ENCODE measurements at places on chromosomes 3 and 15.

DNA sequence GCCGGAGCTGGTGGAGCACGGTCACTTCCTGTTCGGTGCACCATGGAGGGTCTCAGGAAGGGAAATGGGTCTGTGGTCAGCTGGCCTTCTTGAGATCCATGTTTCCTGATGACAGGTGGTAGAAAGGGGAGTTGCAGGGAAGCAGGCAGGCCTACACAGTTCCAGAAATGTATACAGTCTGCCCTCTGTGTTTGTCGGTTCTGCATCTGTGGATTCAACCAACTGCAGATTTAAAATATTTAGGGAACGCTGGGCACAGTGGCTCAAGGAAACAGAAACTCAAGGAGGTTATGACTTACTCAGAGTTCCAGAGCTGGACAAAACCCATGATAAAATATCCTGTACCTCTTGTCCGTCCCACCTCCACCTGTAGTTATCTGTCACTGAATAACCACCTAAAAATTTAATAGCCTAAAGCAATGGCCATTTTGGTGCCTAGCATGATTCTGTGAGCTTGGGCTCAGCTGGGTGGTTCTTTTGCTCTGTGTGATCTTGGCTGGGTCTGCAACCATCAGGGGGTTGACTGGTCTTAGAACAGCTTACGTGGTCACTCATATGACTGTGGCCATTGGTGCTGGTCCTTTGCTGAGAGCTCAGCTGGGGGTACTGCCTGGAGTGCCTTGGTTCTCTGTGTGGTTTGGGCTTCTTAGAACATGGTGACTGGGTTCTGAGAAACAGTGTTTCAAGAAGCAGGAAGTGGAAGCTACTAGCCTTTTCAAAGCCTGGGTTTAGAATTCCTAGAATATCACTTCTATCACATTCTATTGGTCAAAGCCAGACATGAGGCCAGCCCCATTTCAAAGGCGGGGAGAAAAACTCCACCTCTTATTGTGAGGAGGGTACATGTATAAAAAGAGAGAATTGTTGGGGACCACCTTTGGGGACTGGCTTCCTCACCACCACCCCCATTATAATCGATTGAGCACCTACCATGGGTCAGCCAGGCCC, 239.7 kb upstream of the BHLHE40 start:
- DNase-seq, result no peak

GRCh38 chr3:54888873-54889272, 39.0 kb downstream of the LRTM1 start:
- no peak for DNase-seq

DNA sequence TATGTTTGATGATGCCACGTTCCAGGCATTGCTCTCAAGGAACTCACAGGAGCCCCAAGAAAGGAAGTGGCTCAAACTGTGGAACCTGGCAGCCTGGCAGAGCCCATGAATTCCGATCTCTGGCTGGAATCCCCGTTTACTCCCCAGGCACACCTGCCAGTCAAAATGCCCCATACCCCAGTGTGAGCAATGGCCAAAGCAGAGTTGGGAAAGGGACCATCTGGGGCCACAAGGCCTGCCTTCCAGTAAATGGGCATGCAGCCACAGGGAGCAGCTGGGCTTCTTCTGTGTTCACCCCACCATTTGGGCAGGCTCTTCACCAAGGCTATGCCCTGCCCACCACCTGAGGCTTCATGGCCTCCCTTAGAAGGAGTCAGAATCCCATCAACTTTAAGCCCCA, 257.0 kb upstream of the GOLGA6L4 start:
- no peak for DNase-seq

- DNase-seq, result no peak
Measured at GRCh38 chr15:101795455-101795854, 7.9 kb upstream of the OR4F6 start.

- DNase-seq, result no peak
Measured at GRCh38 chr3:146187334-146187950, 26.5 kb upstream of the PLOD2 start.

DNA sequence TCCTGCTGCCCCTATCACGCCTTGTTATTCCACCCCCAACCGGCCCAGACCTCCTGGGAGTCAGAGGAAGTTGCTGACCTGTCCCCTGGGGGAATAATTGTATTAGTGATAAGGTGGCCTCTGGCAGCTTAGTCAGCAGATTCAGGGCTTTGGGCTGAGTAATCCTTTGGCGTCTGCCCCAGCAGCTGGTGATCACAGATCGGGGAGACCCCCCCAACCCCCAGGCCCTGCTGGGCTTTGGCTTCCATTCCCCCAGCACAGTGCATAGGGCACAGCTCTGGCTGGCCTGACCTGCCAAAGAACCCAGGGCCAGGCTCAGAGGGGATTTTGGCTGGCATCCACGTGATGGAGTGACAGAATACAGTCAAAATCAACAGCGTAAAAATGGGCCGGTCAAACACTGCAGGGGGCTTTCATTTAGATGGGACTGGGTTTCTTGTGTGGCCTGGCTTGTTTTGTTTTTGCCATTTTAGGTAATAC, 3.9 kb upstream of the NR2E3 start:
- DNase-seq, result no peak

GRCh38 chr3:11592445-11593298, 51.0 kb downstream of the VGLL4 start:
- no peak for DNase-seq

- DNase-seq, result no peak
Measured at GRCh38 chr3:186985661-186986364, 55.5 kb downstream of the ST6GAL1 start.

GRCh38 chr3:57659806-57660439, 33.0 kb downstream of the DENND6A start:
- DNase-seq, result no peak

GRCh38 chr3:57910990-57911389, 97.2 kb upstream of the FLNB start:
- DNase-seq, result peak; percentile 6

GRCh38 chr3:12990306-12990705, 82.9 kb downstream of the IQSEC1 start:
- no peak for DNase-seq

DNA sequence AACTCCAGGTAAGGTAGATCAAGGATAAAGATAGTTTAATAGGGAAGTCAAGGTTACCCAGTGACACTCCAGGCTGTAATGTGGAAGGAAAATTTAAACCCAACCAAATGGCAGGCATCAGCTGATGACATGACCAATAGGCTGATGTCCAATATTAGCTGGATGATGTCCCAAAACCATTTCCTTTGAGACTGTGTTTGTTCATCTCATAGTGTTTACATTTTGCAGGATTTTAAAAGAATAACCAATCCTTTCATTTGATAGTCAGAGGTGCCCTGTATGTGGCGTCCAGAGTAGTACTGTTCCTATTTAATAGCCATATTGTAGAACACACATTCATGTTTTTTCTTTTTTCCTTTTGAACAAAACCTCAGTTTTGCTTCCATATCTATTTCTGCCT, 23.3 kb upstream of the TMEM158 start:
- no peak for DNase-seq

- DNase-seq, result no peak
Measured at GRCh38 chr3:141368062-141368924, at the start of gene ZBTB38. Gene ZBTB38, plus strand, starts transcription at chr3:141368504. Its CDS starts 73,885 bp downstream, at chr3:141442389.

- DNase-seq, result no peak
Measured at GRCh38 chr3:64958199-64958843, 270.5 kb upstream of the ADAMTS9 start.

- DNase-seq, result no peak
Measured at GRCh38 chr3:165830746-165831145, 6.5 kb downstream of the BCHE start.

DNA sequence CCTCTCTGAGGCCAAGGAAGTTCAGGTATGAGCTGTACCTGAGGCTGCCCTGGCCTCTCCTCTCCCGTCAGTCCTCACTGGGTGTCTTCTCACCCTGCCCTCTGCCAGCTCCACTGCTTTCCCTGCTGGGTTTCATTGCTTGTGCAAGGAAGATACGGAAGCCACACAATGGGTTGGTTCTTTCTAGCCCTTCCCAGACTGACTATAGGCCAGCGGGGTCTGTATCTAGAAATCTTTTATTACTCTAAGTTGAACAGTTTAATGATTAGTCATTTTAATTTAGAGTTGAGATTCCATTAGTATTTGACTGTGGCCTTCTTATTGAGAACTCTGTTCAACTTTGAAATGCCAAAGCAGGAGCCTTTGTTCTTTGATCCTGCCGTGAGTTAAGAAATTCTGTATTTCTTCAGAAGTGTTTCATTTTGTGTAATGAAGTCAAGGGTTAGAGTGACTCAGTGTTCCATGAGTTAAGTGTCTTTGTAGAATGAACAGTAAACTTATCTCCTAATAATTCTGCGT, 16.2 kb downstream of the C3orf62 start:
- DNase-seq, result no peak
